Thoracic aorta (tissue), 2 donors: ENCODE measurements at places on chromosomes 5 and 9.

DNA sequence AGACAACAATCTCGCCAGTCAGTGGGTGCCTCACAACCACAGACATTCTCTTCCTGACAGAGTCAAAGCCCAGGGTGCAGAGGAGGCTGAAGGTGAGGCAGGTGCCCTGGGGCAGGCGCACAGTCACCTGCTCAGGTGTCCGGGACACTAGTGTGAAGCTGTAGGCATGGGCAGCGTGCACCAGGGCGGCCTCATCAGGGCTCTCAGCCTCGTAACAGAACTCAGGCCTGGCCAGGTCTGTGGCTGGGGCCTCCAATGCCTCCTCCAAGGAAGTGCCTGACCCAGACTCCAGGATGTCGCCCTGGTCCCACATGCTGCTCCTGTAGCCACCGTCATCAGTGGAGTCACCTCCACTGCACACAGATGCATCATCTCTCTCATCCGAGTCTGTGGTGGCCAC is 198.7 kb downstream of the PTTG1 start:
- no peak for DNase-seq

GRCh38 chr9:111896942-111897600 is 457 bp downstream of the UGCG start:
- peak; percentile 7 for DNase-seq

DNA sequence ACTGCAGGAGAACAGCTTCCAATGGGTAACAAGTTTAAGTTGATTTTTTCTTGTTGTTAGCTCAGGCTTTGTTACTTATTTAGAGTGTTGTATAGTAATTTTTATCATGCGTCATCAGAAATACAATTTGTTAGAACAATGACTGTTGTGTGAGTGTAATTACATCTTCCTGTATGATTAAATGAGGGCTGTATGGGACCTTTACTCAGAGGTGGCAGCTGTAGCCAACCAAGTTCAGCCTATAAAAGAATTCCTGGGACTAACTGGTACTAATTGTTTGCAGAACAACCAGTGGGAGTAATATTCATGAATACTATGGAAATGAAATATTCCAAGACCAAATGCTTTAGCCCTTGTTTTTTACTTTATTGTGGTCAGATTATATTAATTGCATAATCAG is 30.8 kb upstream of the TJP2 start:
- no peak for DNase-seq

- DNase-seq = no peak
Measured at GRCh38 chr9:77544546-77544945, 103.6 kb downstream of the GNA14 start.

DNA sequence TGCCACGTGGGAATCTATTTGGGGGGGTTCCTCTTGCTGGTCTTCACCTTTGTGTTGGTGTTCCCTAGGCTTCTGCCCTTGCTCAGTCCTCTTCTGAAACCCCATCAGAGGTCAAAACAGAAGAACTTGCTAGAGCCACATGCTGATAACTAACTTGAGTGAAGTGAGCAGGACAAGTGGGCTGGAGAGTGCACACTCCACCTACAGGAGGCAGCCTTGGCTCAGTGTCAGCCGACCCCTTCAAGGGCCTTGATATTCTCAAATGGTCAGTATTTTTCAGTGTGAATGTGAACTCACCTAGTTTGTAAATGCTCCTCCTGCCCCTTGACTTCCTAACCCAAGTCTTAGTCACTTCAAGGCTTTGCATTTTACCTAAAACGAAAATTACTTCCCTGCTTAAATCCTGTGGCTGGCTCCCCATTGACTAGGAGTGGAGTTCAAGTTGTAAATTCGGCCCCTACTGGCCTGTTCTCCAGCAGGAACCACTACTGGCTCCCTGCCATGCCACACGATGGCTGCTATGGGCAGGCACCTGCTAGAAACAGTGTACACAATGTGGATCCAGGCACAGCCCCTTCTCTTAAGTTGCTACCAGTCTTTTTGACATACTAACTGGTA is 3.6 kb upstream of the SLC1A3 start:
- no peak for DNase-seq

- no peak for DNase-seq
Measured at GRCh38 chr5:146731909-146732659, 146.5 kb downstream of the PPP2R2B start.

DNA sequence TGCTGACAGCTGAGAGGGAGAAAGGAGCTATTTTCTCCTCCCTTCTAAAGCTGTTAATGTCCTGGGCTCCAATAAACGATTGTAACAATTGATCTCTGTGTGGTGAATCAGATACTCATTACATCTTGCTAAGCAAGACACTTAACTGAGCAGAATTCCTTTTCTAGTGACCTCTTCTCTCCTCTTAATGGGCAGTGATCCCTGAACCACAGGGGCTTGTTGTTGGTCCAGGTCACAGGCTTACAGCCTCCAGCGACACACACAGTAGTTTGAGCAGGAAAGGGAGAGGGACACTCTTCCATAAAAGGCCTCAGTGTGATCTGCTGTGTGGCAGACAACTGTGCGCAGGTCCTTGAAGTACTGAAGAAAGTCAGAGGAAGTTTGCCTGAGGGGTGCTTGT is 58.5 kb upstream of the MYO10 start:
- DNase-seq = no peak

DNA sequence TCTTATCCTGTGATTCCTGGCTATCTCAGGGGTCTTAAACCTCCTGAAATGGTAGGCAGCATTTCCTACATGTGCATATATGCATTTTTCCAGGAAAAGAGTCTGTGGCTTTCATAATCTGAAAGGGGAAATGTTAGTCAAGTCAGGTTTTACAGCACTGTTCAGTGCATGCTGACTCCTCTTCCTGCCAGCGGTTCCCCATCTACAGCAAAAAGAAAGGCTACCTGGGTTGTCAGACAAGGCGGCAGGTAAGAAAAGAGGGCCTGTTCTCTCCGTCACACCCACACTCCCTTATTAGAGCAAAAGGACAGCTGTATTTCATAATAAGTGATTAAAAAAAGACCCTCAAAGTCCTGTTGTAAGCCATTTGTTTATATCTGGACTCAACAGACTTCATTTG is 4.3 kb upstream of the SPATA6L start:
- DNase-seq = no peak

GRCh38 chr5:135718151-135718550 is 116.3 kb upstream of the SLC25A48 start:
- DNase-seq = no peak

GRCh38 chr5:84274585-84275468 is 109.9 kb downstream of the EDIL3 start:
- DNase-seq = no peak

DNA sequence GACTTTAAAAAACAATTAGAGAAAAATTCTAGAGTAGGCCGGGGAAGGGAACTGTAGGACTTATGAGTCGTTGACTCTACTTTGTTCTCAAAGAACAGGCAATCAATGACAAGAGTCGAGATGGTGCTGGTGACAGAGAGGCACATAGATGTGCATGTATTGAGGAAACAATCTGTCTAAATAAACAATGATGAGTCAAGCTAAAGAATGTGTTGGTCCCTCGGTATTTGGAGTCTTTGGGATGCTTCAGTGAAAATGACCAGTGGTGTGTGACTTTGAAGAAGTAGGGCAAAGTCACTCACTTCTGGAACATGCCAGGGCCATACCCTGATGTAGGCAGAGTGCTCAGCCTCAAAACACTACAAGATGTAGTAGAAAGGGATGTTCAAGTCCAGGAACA is 288.1 kb upstream of the PANK3 start:
- no peak for DNase-seq

GRCh38 chr5:150582241-150583109 is 58.0 kb upstream of the SYNPO start:
- no peak for DNase-seq

GRCh38 chr9:88278036-88278435 is 110.2 kb upstream of the SPIN1 start:
- no peak for DNase-seq
